NCI-H2029 (cell line): ENCODE measurements at places on chromosomes 1 and 21.
A peak's percentile ranks its signal among the peaks of the same experiment; 100 is the strongest.

DNA sequence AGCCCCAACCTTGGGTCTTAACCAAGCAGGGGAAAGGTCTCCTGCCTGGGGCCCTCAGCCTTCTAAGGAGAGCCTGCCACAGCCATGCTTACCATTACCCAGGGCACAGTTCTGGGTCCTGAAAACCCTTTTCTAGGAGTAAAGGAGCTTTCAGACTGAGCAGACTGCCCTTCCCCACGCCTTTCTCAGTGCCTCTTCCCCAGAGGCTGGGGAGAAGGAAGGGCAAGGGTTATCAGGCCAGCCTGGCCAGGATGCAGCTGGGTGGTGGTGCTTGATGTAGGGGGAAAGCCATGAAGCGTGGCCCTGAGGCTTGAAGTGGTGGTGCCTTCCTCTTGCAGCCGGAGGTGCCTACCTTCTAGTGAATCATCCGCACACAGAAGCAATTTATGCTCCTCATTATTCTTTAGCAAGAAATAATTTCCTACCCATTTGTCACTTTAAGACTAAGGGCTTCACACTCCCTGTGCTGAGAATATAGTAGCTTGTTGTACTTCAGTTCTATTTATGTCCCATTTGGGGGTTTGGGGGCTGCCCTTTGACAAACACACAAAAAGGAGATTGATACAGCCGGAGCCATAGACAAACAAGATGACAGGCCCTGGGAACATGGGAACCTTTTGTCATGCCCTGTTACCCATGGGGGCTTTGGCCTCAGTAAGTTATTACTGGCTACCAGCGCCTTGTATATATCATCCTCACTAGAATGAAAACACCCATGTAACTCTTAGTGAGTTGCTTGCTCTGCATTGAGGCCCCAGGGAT lies 40.7 kb downstream of the MAN1C1 start:
- DNase-seq, result no peak

DNA sequence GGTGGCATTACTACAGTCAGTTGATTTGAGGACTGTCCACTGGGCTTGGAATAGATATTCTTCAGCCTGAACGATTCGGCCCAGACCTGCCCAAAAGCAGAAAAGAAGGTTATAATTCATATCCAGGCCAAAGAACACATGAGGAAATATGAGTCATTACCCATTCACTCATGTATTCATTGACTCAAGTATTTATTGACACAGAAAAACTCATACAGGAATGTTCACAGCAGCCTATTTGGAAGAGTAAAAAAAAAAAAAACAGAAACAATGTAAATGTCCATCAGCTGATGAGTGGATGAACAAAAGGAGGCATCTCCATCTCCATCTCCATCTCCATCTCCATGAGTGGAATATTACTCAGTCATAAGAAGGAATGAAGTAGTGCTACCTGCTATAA lies 15.9 kb downstream of the ZMYND12 start:
- peak; percentile 87 for DNase-seq

- DNase-seq, result no peak
Measured at GRCh38 chr1:167825419-167826079, 88.4 kb downstream of the ADCY10 start.

DNA sequence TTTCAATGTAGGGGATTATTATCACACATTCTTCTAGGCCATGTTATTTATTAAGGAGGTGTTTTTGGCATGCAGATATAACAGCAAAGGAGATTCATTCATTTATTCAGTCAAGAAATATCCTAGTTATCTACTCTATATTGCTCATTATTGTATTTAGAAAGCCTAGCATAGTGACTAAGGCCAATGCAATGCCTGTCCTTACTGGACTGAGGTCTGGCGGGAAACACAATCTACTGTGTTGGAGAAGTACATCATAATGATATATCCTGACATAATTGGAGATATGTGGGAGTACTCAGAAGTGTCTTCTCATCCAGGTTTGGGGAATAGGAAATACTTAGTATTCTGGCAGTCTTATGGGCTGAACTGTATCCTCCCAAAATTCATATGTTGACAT lies 421.5 kb upstream of the USP24 start:
- no peak for DNase-seq

GRCh38 chr21:41846536-41846935 lies 32.6 kb downstream of the PRDM15 start:
- no peak for DNase-seq

- no peak for DNase-seq
Measured at GRCh38 chr1:4973341-4973740, 318.9 kb downstream of the AJAP1 start.

DNA sequence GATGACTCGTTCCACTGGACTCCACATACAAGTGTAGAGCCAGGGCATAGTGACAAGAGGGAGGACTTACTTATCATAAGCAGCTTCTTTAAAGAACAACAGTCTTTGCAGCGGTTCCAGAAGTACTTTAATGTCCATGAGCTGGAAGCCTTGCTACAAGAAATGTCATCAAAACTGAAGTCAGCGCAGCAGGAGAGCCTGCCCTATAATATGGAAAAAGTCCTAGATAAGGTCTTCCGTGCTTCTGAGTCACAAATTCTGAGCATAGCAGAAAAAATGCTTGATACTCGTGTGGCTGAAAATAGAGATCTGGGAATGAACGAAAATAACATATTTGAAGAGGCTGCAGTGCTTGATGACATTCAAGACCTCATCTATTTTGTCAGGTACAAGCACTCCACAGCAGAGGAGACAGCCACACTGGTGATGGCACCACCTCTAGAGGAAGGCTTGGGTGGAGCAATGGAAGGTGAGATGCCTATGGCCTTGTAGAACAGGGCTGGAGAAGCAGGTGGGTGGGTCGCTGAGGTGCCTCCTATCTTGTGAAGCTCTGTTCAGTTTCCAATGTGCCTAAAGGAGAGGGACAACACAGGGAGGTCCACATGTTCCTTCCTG lies 12.1 kb downstream of the MIA3 start:
- no peak for DNase-seq

DNA sequence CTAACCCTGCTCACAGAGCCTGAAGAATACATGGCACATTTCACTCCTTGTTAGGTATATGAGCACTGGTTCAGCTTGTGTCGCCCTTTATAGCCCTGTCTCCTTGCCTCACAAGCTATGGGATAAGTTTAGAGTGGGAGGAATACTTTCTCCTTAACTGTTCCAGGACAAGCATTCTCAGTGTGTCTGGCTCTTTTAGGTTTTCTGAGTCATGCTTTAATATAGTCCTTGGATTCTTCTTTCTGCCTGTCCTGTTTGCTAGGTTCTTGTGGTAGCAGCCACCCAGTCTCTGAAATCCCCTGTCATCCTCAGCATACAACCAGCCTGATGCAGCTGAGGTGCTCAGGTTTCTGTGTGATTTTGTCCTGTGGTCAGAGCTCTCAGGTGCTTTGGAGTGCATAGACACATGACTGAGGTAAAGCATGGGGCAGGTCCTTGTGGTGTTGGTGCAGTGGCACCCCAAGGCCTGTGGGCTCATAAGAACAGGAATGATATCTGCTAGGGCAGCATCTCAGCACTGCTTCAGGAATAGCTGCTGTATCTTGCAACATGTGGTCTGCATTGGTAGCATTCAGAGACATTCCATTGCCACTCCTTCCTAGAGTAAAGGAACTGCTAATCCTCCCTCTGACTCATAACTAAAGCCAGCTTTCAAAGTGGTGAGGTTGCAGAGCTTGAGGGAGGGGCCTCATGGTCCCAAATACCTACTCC lies 14.2 kb upstream of the CASQ2 start:
- no peak for DNase-seq

DNA sequence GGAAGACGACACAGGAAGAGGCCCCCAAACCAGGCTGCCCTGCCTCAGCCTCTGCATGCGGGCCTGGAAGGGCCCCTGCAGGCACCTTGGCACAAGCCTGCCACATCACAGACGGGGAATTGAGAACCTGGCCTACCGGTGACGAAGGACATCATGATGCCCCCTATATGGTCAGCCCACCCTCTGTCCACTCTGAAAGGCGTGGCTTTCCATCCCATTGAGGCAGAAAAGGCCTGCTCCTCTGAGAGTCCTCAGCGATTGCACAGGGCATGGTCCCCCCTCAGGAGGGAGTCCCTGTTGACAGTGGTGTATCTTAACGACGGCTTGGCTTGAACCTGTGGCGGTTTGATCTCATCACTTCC lies 11.4 kb downstream of the KRTAP10-1 start:
- DNase-seq, result no peak

GRCh38 chr1:157142201-157142600 lies 4.0 kb upstream of the ETV3 start:
- DNase-seq, result no peak

- DNase-seq, result no peak
Measured at GRCh38 chr1:1320666-1321448, 3.6 kb downstream of the INTS11 start.

- no peak for DNase-seq
Measured at GRCh38 chr1:168687816-168688215, 41.2 kb downstream of the DPT start.

GRCh38 chr1:227934476-227935313 lies 13.0 kb downstream of the WNT9A start:
- no peak for DNase-seq

GRCh38 chr1:55007625-55008024 lies 8.9 kb downstream of the BSND start:
- DNase-seq, result no peak

- peak; percentile 21 for DNase-seq
Measured at GRCh38 chr1:201361652-201362504, 15.6 kb downstream of the TNNT2 start.

GRCh38 chr21:46061063-46061462 lies 36.8 kb upstream of the COL6A2 start:
- DNase-seq, result no peak

DNA sequence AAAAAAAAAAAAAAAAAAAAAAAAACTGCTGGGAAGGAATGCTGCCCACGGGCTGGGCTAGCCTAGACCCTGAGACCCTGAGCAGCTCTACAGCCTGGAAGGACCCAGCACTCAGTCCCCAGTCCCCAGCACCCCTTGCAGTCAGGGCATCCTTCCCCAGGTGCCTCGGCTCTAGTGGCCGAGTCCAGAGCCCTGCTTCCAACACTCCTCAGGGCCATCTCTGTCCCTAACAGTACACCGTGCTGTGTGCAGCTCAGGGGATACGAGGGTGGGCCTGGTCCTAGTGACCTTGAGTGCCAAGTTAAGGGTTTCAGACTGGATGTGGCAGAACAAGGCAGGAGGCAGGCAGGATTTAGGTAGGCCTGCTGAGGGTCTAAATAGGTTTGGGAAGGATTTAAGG lies 50.2 kb upstream of the LRP8 start:
- no peak for DNase-seq

DNA sequence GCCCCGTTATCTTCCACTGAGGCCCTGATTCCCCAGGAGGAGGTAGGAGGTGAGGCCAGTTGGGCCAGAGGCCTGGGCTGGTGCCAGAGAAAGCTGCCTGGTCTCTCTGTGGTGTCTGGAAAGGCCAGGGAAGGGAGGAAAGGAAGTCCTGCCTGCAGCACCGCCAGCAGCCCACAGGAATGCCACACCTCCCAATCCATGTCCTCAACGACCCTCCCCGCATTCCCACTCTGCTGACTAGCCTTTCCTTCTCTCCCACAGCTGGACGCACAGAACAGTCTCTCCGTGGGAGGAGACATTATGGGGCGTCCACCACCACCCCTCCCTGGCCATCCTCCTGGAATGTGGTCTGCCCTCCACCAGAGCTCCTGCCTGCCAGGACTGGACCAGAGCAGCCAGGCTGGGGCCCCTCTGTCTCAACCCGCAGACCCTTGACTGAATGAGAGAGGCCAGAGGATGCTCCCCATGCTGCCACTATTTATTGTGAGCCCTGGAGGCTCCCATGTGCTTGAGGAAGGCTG lies 18.0 kb downstream of the CSF1 start:
- no peak for DNase-seq

GRCh38 chr21:21436012-21436534 lies 437.9 kb downstream of the NCAM2 start:
- no peak for DNase-seq

GRCh38 chr1:167387251-167387910 lies 130.9 kb downstream of the CD247 start:
- DNase-seq, result no peak

GRCh38 chr1:37755951-37756560 lies 8.9 kb downstream of the EPHA10 start:
- no peak for DNase-seq

DNA sequence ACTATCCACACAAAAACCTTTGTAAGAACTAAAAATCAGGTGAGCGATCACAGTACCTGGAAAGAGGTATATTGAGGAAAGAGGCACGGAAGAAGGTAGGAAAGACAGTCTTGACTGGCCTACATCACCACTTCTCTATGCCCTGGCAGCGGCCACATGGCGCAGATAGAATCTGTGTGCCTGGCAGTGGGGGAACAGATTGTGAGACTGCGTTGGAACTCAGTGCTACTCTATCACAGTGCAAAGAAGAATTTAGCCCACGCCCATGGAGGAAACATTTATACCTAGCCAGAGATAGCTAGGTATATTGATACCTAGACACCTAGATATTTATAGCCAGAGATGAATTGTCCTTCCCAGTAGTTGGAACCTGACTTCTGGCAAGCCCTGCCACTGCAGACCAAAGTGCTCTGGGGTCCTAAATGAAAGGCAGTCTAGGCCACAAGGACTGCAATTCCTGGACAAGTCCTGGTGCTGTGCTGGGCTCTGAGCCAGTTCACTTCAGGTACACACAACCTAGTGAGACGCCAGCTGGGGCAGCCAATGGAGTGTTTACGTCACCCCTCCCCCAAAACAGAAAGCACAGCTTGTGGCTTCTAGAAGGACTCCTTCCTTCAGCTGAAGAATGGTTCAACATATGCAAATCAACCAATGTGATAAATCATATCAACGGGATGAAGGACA lies 51.9 kb downstream of the DHX9 start:
- DNase-seq, result peak; percentile 77

DNA sequence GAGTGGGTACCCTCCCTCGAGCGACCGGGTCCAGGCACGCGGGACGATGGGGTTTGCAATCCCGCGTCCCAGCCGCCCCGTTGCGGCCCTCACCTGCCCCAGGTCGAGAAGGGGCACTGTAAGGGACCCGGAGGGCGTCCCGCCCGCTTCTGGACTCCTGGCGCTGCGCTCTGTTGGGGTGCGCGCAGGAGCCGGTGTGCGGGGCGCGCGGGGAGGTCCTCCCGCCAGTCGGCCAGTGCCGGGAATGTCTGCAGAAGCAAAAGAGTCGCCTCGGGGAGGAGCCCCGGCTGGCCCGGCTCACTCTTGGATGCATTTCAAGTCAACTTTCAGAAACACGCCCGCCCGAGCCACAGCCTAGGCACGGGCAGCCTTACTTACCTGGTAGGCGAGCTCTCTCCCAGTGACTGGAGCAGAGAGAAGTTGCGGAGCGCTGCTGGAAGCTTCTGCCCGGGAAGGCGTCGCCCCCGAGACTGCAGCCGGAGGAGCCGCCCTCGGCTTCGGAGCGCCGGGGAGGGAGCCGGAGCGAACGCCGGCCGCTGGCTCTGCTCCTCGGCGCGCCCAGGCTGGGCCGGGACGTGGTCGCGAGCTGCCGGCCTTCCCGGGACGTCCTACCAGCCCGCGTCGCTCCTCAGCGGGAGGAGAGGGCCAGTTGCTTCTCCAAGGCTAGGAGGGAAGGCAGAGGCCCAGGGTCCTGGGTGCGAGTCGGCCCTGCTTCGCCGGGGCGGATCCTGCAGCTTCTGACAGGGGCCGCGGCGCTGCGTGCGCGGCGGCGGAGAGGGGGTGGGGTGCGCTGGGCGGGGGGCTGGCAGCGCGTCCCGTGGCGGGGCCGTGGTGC lies at the start of gene LMX1A:
Gene LMX1A, minus strand, starts transcription at position 739 of the 835 bp plus-strand sequence. CDS start 1,156 bp downstream, outside the sequence.
- no peak for DNase-seq

- no peak for DNase-seq
Measured at GRCh38 chr1:221611656-221612046, 130.2 kb downstream of the DUSP10 start.

GRCh38 chr1:201715801-201716741 lies 112.9 kb upstream of the IPO9 start:
- DNase-seq, result no peak
